ENCODE measurements at places on chromosomes 7 and 10.

DNA sequence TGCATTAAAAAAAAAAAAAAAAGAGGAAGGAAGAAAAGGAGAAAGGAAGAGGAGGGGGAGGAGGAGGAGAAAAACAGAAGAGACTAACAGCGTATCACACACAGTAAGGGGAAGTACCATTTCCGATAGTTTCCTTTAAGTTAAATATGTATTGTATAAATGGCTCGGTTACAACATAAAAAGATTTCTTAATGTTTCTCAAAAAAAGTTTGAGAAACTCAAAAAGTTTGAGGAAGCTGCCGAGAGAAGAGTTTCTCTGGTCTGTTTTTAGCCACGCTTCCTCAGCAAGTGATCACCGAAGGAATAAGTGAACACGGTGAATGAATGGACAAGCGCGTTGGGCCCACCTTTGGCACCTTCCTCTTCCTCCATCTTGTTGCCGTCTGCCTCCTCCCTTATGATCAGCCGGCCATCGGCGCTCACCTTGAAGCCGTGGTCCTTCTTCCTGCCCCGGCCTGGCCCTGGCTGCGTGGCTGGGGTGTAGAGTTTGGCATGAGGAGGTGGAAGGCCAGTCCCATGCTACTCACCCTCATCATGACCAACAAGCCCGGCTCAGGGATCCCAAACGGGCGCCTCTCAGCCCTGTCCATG, 31.3 kb upstream of the FRAT2 start:
- no peak for DNase-seq

DNA sequence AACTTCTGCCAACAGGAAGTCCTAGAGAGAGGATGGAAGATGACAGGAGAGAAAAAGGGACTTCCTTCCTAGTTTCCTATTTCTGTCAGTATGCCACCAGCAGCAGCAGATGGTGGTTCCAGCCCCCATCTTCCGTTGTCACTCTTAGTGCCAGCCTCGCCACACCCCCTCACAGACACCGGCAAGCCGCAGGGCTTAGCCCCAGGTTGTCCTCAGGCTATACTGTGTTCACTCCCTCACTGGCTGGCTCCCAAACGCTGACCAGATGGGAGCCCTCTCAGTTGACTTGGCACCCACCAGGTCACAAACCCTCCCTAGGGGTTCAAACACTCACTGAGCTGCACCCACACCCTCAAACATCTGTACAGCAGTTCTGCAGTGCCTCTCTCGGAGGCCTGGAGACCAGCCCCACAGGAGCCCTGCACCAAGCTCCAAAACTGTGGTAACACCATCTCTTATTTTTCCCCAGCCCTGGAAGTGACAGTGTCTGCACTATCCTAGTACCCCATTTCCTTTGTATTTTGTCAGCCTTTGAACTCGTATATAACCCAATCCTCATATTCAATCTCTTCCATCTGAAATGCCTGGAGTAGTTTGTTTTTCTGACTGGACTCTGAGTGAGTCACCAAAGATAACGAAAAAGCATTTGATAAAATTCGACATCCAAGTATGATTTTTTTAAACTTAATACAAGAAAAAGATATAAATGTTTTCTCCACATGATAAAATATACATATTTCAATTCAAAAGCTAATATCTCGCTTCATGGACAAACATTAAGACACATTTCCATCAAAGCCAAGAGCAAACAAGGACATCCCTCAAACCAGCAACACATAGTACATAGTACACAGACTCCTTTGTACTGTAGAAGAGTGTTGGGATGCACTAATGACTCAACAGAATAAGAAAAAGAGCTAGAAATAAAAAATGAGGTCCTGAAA, 34.5 kb downstream of the SMURF1 start:
- DNase-seq = peak; percentile 33

GRCh38 chr7:50632561-50633413, 67.6 kb upstream of the DDC start:
- no peak for DNase-seq

DNA sequence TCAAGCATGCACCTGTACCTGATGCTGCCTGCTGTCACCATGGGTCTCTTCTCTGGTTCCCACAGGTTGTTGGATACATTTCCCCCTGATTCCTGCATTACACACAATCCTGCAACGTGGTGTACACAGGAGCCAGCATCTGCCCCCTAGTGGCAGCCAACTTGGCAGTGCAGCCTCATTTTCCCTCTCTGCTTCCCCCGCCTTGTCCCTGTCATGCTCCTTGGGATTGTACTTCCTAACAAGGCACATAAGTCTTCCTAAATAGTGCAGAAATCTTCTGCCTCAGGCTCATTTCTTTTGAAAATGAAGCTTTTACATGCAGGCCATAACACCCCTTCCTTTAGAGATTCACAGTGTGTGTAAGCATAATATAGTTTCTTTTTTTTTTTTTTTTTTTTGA, 387.5 kb downstream of the CCSER2 start:
- no peak for DNase-seq

DNA sequence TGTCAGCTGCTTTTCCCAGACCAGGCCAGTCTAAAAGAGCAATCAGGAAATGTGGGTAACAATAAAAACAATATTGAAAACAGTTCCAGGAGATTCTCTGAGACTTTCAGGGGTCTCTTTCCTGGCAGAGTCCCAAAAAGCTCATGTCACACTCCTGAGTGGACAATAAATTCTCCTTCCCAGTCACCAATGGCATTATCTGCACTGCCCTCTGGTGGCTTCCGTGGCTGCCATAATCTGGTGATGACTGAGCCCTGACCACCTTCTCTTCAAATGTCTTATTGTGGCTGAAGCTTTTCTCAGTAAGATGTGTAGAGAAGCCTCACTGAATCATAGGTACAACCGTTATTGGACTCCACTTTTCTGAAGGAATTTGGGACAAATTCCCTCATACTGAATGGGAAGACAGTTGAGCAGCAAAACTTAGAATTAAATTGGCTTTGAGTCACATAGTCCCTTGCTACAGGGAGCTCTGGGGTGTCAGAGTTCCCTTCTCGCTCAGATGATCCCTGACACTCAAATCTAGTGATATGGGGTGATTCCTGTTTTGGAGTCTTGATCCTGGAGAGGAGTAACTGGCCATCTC, 24.4 kb upstream of the ASAH2 start:
- peak; percentile 74 for DNase-seq

GRCh38 chr7:28395831-28396230, 16.5 kb upstream of the CREB5 start:
- DNase-seq = no peak

GRCh38 chr10:98880971-98881370, 354.7 kb downstream of the HPSE2 start:
- no peak for DNase-seq

DNA sequence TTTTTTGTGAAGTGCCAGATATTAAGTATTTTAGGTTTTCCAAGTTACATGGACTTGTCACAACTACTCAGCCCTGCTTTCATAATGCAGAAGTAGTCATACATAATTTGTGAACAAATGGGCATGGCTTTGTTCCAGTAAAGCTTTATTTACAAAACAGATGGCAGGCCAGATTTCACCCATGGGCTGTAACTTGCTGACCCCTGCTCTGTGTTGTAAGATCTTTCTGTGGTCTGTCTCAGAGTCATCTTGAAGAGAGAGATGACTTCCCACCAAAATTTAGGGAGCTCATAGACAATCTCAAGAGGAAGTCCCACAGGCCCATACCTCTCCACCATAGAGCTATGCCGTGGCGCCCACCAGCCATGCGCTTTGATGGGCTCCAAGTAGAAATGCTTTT, 616.1 kb downstream of the LRMDA start:
- no peak for DNase-seq

Measured in right cardiac atrium (tissue), 5 donors.